Neural crest cell (in vitro differentiated cells): ENCODE measurements at places on chromosomes 5 and 9. TPM values are rescaled to one million over a fixed set of nuclear protein-coding genes. Genes with fewer than 3 reads are reported as not detected.

Gene CDHR2
- total RNA-seq: not detected in 2 replicates

Gene BTNL3
- total RNA-seq: not detected in 2 replicates

Gene ORM2
- not detected in 2 replicates for total RNA-seq

Gene GPR150
- total RNA-seq: 0.14 TPM in 1 of 2 replicates, not detected in the other

Gene SPINK13
- total RNA-seq: not detected in 2 replicates

Gene KCNMB1
- total RNA-seq: 0.09 TPM in 1 of 2 replicates, not detected in the other

Gene ENC1
- total RNA-seq: 130 and 135 TPM in 2 replicates

Gene ECSCR
- not detected in 2 replicates for total RNA-seq

Gene PTAR1
- total RNA-seq: 56.5 and 63.2 TPM in 2 replicates

Gene FREM1
- 57.5 and 57.7 TPM in 2 replicates for total RNA-seq

Gene DNAJC21
- 46.2 and 51.9 TPM in 2 replicates for total RNA-seq

Gene SPINK6
- total RNA-seq: not detected in 2 replicates

Gene ENTPD2
- not detected in 2 replicates for total RNA-seq
